ENCODE measurements at places on chromosomes 5 and 9. TPM values are rescaled to one million over a fixed set of nuclear protein-coding genes. Genes with fewer than 3 reads are reported as not detected.

- no peak for DNase-seq
Measured at GRCh38 chr5:80852331-80853245, 107.6 kb upstream of the RASGRF2 start.

GRCh38 chr9:134880484-134881312 lies at the start of gene FCN2:
Gene FCN2 (plus strand): TSS chr9:134880810. CDS start chr9:134880822, 12 bp downstream.
- no peak for DNase-seq

DNA sequence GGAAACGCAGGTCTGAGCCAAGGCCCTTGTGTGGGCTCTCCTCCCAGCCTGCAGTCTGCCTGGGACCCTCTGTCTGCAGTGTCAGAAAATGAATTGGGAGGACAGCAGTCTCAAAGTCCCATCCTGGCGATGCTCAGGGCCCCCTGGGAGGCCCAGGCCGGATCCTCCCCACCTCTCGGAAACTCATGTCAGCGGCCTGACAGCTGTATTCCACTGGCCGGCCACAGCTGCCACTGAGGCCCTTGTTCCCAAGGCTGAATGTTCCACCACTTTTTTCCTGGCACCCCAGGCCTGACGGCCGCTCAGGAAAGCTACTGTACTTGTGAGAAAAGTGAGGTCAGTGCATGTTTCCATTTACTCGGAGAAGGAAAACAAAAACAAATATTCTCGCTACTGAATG lies 180.0 kb downstream of the FGF18 start:
- DNase-seq = no peak

ECSCR gene
- total RNA-seq = not detected

KCNV2 gene
- not detected for total RNA-seq

All from progenitor cell of endocrine pancreas (in vitro differentiated cells).